ENCODE measurements at places on chromosomes 16 and 17.

DNA sequence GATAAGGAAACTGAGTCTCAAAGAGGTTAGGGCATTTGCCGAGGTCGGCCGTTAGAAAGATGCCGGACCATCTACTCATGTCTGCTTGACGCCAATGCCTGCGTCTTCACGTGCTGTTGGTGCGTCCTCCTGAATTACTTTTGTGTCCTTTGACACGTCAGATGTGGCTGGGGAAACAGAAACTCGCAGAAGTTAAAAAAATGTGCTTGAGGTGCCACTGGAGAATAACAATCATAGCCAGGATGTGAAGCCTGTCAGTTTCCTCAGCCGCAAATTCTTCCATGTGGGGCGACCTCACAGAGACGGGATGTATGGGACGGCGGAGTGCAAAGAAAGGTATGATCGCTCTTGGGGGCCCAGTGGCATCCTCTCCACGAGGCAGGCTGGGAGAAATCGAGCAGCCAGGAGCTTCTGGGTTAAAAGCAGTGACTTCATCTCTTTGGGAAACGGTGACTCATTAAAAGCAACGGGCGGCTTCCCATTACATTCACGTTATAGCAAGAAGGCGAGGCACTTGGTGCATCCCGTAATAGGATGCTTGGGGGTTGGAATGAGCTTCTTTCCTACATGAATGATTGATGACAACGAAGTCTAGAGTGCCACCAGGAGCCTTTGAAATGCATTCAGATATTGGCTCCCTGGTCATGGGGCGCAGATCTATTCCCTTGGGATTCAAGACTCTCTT, 67.8 kb downstream of the BMERB1 start:
- no peak for DNase-seq

- no peak for DNase-seq
These were observed 303.3 kb downstream of the CEP112 start for GRCh38 chr17:65888649-65889048.

GRCh38 chr16:8967132-8967821, 3.6 kb upstream of the USP7 start:
- DNase-seq = no peak

GRCh38 chr16:57703416-57704010, 8.9 kb downstream of the DRC7 start:
- DNase-seq = no peak

GRCh38 chr17:59558039-59558438, 7.4 kb upstream of the DHX40 start:
- DNase-seq = no peak

GRCh38 chr17:76511668-76512365, 10.6 kb upstream of the RHBDF2 start:
- DNase-seq = no peak

- no peak for DNase-seq
These were observed 1.4 kb downstream of the PYDC1 start for GRCh38 chr16:31215287-31216162.

- no peak for DNase-seq
These were observed 42.3 kb downstream of the SLC7A5 start for GRCh38 chr16:87826798-87827587.

GRCh38 chr16:83609178-83609577, 198.6 kb upstream of the HSBP1 start:
- DNase-seq = peak; percentile 11

GRCh38 chr17:17147821-17148220, 58.3 kb downstream of the PLD6 start:
- DNase-seq = no peak

DNA sequence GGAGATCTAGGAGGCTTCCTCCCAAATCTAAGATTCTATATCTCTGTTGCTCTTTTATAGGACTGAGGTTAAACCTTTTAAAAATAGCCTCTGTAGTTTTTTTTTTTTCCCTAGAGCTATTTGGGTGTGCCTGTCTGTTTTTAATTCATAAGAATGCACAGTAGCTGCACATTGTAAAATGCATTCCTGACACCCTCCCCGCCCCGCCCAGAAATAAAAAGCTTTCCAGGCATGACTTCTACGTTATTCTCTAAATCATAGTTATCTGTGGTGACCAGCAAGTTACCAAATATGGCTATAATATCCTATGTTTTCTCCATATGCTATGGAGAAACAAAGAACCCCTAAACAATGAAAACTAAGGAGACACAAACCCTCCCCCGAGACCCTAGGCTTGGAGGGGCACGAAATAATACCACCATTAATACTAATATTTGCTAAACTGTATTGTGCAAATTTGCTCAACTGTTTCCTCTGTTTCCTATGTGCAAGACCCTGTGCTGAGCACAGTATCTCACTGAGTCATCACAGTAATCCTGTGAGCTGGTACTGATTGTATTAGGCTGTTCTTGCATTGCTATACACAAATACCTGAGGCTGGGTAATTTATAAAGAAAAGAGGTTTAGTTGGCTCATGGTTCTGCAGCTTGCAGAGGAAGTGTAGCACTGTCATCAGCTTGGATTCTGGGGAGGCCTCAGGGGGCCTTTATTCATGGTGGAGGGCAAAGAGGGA, 388.3 kb downstream of the CA10 start:
- DNase-seq = no peak

DNA sequence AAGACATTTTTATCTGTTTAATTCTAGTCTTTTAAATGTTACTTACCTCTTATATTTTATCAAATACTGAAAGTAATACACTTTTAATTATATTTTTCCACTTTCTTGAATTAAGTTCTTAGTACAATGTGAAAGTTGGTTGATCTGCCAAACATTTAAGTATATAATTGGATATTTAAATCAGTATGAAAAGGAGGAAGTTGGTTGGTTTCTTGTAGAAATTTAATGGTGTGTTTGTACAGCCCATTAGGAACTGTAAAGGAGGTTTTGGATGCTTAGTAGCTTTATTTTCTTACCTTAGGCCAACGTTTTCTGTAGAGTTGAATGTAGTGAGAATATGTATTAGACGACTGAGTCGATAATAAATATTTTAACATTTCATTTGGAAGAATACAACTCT, 5.4 kb downstream of the NFATC3 start:
- DNase-seq = no peak

DNA sequence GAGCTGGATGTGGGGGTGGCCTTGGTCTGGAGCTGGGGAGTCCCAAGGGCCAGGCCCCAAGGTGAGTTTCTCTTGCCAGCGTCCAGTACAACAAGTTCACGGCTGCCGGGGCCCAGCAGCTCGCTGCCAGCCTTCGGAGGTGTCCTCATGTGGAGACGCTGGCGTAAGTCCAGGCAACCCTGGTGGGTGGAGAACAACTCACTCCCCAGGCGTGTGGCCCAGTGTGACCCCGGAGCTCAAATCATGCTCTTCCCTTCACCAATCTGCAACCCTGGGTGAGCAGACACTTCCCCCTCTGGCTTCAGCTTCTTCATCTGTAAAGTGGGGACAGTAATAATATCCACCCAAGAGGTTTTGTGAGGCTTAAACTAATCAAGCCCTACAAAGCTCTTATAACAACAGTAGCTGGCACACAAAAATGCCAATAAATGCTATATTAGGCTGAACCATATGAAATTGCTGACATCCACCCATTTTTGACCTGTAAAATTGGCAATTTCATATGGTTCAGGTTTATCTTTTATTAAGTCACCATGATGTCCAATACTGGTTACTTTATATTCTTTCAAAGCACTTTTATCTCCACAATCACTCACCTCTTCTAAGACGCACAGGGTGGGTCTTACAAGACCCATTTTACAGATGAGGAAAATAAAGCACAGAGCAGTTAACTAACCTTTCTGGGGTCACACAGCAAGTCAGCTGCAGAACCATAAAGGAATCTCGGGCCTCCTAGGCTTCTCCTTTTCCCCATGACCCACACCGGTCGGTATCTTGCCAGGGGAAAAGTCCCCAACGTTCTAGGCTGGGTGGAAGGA, 19.7 kb downstream of the DEXI start:
- no peak for DNase-seq

- no peak for DNase-seq
These were observed 9.4 kb downstream of the SLC13A5 start for GRCh38 chr17:6703751-6704150.

- no peak for DNase-seq
These were observed 111.7 kb upstream of the HS3ST4 start for GRCh38 chr16:25580041-25580440.
